Esophagus (tissue), 2 donors: ENCODE measurements at places on chromosomes 1 and 21. TPM values are rescaled to one million over a fixed set of nuclear protein-coding genes. Genes with fewer than 3 reads are reported as not detected.

PTGFR gene
- 0.10 TPM for polyA plus RNA-seq

OR2T35 gene
- polyA plus RNA-seq: not detected

GJA4 gene
- polyA plus RNA-seq: 0.77 TPM

PRDX6 gene
- polyA plus RNA-seq: 198 TPM

ATAD3A gene
- polyA plus RNA-seq: 26.1 TPM

CXADR gene
- 9.8 TPM for polyA plus RNA-seq

FCAMR gene
- polyA plus RNA-seq: 0.06 TPM

PTPRC gene
- 1.2 TPM for polyA plus RNA-seq

GPR52 gene
- 0.18 TPM for polyA plus RNA-seq

KCNE1 gene
- 0.12 TPM for polyA plus RNA-seq

AMY2A gene
- 0.16 TPM for polyA plus RNA-seq

IL19 gene
- 0.22 TPM for polyA plus RNA-seq

FBXO44 gene
- polyA plus RNA-seq: 16.2 TPM

PRDM16 gene
- 0.28 TPM for polyA plus RNA-seq

MMEL1 gene
- 3.4 TPM for polyA plus RNA-seq

MIXL1 gene
- polyA plus RNA-seq: not detected

TCHH gene
- 0.33 TPM for polyA plus RNA-seq

TBX19 gene
- polyA plus RNA-seq: 1.2 TPM

GNAT2 gene
- not detected for polyA plus RNA-seq

SLC30A2 gene
- polyA plus RNA-seq: 0.01 TPM

SELP gene
- 2.1 TPM for polyA plus RNA-seq

CRNN gene
- 4,198 TPM for polyA plus RNA-seq

DMBX1 gene
- polyA plus RNA-seq: 0.01 TPM

LCE3B gene
- polyA plus RNA-seq: not detected

PROK1 gene
- polyA plus RNA-seq: 0.10 TPM

AIRE gene
- 0.01 TPM for polyA plus RNA-seq

VAV3 gene
- polyA plus RNA-seq: 35.5 TPM

ARMH1 gene
- polyA plus RNA-seq: 0.71 TPM

DLGAP3 gene
- 0.11 TPM for polyA plus RNA-seq

KRTAP19-2 gene
- not detected for polyA plus RNA-seq

DOP1B gene
- polyA plus RNA-seq: 13.2 TPM

SLC45A3 gene
- polyA plus RNA-seq: 0.88 TPM

PM20D1 gene
- not detected for polyA plus RNA-seq

PADI2 gene
- polyA plus RNA-seq: 0.43 TPM

TRIM46 gene
- 0.19 TPM for polyA plus RNA-seq

LEFTY1 gene
- 0.02 TPM for polyA plus RNA-seq

MASP2 gene
- polyA plus RNA-seq: 0.02 TPM

C8B gene
- not detected for polyA plus RNA-seq

NLRP3 gene
- polyA plus RNA-seq: 0.25 TPM

RAB42 gene
- polyA plus RNA-seq: 0.96 TPM

TMEM59 gene
- 210 TPM for polyA plus RNA-seq

BATF3 gene
- polyA plus RNA-seq: 1.7 TPM

CD247 gene
- 1.6 TPM for polyA plus RNA-seq

RAP1GAP gene
- polyA plus RNA-seq: 3.5 TPM

TEDDM1 gene
- not detected for polyA plus RNA-seq

RGS5 gene
- polyA plus RNA-seq: 7.1 TPM

HSD3B2 gene
- polyA plus RNA-seq: 0.07 TPM

SH2D2A gene
- 0.90 TPM for polyA plus RNA-seq

CEPT1 gene
- polyA plus RNA-seq: 13.5 TPM

DIP2A gene
- polyA plus RNA-seq: 15.3 TPM

GPX7 gene
- 2.4 TPM for polyA plus RNA-seq

SLAMF8 gene
- polyA plus RNA-seq: 0.81 TPM

ADGRB2 gene
- 0.34 TPM for polyA plus RNA-seq

ZNF326 gene
- 11.7 TPM for polyA plus RNA-seq

TMEM234 gene
- 10.4 TPM for polyA plus RNA-seq

PSRC1 gene
- 10.4 TPM for polyA plus RNA-seq

TIPRL gene
- polyA plus RNA-seq: 17.5 TPM
